ENCODE measurements at places on chromosomes 3 and 15. TPM values are rescaled to one million over a fixed set of nuclear protein-coding genes. Genes with fewer than 3 reads are reported as not detected.

Gene CPA3
- 1.4 TPM for total RNA-seq

GRCh38 chr3:84755860-84756259 lies 202.9 kb upstream of the CADM2 start:
- DNase-seq = no peak

- peak; percentile 40 for DNase-seq
Measured at GRCh38 chr15:56835718-56836171, 82.7 kb upstream of the TCF12 start.

GRCh38 chr15:38186507-38186906 lies 66.1 kb upstream of the SPRED1 start:
- DNase-seq = no peak

DNA sequence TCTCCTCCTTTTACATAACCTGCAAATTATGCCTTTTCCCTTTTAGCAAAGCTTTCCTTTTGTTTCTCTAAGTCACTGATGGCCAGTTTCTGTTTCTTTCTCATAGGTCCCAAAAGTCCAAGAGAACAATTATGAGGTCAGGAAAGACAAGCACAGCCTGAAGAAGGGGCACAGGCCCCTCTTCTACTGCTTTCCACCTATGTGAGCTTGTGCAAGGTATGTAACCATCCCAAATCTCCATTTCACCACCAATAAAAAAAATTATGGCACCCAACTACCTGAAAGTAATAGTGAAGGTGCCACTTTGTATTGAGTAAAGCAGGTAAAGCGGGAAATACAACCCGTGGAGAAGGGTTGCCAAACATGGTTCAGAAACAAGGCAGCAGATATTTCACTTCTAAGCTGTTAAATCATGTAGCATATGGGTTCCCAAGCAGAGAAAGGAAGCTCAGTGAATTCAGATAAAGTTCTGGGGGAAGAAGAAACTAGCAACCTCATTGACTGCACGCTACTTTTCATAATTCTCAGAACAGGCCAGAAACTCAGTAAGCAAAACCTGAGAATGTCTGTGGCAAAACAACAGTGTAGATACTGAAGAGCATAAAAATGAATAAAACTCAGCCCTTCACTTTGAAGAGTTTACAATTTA lies 4.2 kb downstream of the PLOD2 start:
- no peak for DNase-seq

DNA sequence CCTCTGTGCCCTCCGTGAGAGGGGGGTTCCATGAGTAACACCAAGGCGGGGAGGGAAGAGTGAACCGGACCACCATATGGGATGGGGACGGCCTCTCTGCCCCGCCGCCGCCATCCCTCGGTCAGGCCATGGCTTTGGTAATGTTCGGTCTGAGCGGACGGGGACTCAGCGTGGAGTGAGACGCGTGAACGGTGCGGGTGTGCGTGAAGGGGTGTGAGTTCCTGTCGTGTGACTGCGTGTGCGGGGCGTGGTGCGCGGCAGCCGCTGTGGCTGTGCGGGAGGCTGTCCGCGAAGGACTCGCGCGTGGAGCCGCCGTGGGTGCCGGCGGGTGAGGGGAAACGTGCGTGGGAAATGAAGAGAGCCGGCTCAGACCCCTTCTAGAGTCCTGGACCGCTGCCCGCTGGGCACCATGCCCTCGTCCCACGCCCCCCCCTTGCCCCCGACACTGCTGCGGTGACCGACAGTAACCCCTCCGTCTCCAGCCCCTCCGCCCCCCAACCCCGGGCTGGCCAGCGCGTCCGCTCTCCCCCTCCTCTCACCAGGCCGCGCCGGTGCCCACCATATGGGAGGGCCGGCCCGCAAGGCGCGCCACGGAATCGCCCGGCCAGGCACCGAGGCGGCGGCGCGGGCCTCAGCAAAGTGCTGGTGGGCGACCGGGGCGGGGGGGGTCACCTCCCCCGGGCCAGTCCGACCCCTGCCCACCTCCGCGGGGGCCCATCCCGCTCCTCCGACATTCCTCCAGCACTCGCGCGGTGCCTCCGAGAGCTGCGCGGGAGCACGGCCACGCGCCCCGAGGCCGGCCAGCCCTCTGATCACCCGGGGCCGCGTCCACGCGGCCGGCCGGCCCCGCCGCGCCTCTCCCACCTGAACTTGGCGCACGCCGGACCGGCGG lies 589 bp downstream of the KLF15 start:
- no peak for DNase-seq

DNA sequence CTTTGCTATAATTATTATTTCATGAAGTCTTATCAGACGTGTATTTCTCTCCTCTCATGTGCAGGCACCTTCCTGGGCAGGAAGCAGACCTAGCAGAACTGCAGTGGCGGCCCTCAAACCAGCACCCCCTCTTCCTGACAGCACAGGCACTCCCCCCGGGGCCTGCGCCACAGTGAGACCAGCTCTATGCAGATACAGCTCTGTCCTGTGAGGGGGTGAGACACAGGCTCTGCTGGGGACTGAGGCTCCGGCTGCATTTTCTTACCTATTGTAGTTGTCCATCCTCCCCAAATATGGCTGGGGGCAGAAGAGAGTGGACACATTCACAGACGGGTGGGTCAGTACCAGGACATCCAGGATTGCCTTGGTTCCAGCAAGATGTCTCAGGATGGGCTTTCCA lies 5.0 kb downstream of the CISH start:
- DNase-seq = no peak

All from HFFc6 (cell line).